MM.1S (cell line): ENCODE measurements at places on chromosomes 2 and 18.

GRCh38 chr2:150974234-150974633 lies 287.4 kb downstream of the RBM43 start:
- no peak for DNase-seq

DNA sequence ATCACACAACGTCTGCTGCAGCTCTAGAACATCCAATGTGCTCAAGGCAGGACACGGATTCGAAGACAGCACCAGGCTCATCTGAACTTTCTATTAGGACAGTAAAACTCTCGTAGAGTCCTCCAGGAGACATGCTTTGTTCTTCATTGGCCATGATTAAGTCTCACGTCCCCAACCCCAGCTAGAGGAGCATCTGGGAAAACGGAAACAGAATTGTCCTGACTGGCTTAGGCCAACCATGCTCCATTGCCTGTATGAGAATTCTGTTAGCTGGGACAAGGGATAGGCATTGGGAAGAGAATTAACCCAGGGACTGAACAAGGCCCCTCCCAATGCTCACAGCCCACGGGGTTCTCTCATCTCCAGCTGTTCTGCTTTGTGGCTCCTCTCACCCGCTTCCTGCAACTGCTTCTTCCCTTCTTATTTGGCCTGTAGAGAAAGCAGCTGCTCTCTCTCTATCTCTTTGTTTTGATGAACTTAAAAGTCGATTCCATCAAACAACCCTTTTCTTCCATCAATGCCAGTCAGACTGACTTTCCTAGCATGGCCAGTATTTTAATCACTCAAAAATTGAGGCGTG lies 75.6 kb downstream of the C1QL2 start:
- no peak for DNase-seq

DNA sequence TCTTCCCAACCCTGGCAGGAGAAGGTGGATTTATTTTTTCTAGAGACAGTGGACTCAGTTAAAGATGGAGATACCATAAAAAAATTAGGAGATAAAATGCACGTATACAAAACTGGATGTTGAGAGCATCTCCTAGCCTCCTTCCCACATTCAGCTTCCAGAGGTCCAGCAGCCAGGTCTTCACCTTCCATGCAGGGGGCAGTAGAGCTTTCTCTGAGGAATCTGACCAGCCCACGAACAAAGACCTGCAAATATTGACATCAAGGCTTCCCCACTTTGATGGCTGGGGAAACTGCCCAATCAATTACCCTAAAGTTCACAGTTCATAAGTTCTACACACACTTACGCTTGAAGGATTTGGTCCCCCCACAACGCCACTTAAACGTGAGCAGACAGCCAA lies 24.5 kb downstream of the AQP4 start:
- DNase-seq = no peak

DNA sequence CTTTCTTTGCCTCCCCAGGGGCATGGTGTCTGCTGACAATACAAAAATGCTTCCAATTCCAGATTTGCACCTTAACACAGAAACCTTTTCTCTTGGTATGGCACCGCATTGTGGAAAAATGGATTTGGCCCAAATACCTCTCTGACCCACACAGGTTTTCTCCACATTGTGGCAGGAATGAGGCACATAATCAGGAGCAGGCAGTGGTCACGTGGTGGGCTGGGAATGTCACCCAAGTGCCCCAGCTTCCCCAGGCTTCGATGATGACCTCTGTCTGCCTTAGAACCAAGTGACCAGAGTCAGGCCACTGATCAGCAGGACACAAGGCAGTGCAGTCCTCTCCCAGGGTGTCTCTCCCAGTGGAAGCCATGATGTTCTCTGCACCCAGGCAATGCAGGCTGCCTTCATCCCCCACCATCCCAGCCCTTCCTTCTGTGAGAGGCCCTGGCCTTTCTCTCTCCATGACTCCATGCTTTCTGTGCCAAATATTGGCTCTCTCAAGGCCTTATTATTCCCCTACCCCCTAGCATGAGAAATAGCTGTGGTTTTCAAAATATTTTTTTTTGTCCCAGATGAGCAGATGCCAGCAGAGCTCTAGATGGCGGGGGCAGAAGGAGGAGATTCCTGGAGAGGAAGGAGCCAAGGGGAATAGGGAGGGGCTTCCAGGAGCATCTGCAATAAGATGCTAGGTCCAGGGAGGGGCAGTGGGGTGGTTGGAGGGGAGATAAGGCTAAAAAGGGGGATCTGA lies 198.9 kb downstream of the ACKR3 start:
- no peak for DNase-seq
